ENCODE measurements at places on chromosomes 2 and 18.

GRCh38 chr2:24374301-24374700, 14.0 kb upstream of the ITSN2 start:
- no peak for DNase-seq

DNA sequence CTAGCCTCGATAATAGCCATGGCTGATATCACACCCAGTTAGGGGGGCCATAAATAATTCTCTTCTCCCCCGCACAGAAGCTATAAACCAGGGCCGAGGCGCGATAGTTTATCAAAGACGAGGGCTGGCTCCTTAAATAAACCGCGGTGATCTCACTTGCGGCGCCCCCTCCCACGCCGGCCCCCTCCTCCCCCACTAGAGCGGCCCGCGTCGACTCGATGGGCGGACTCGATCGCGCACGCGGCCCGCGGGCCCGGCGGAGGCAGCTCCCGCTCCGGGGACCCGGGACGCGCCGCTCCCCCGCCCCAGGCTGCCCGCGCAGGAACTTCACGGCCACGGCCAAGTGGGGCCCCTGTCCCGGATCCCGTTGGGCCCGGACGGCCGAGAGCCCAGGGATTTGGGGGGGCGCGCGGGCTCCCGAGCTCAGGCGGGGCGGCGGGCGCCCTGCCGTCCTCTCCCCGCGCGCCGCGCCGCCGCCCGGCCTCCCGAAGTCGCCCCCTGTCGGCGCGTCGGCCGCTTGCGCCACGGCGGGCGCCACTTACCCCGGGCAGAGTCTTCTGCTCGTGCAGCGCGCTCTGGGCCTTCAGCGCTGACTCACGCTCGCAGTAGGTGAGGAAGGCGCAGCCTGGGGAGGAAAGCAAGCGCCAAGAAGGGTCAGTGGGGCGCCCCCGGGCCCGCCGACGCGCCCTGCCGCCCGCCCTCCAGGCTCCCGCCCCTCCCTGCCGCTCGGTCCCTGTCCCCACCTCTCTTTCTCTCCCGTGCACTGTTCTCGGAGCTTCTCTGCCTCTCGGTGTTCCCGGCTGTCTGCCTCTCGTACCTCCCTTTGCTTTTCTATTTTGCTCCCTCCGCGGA, 80.4 kb downstream of the CELF4 start:
- peak; percentile 46 for DNase-seq

DNA sequence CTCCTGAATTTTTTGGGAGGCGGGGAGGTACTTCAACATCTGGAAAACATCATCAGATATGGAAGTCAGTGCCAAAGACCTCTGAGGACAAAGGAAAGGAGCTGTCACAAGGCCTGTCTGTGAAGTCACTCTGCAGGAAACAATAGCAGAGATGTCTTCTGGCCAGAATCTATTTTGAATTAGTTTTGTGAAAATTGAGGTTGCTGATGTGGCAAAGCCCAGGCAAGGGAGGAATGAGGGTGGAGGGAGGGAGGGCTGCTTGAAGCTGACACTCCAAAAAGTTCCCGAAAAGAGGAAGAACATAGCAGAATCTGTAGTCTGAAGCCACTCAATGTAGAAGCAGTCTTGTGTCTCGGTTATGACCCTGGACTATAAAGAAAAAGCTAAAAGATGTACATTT, 151.1 kb upstream of the LHCGR start:
- no peak for DNase-seq

GRCh38 chr2:8719528-8719927, 37.7 kb downstream of the ID2 start:
- DNase-seq = no peak

- no peak for DNase-seq
Measured at GRCh38 chr18:76476665-76477561, 18.1 kb downstream of the ZNF516 start.

GRCh38 chr2:196131384-196131937, 39.9 kb downstream of the STK17B start:
- peak; percentile 82 for DNase-seq

DNA sequence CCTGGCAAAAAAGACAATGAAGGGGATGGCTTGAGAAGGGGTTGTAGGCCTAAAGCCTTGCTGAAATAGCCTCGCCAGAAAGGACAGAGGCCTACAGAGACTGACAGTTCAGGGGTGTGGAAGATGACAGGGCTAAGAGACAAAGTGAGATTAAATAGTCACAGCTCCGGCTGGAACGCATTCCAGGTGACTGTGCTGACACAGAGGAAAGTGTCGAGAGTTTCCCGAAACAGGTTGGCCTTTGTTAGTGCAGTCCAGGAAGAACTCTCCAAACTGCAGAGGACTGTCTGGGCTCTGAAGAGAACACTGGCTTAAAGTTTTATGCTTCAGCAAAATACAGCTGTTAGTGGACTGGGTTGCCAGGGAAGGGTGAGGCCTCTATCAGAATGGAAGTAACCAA, 52.8 kb downstream of the METTL4 start:
- no peak for DNase-seq

- no peak for DNase-seq
Measured at GRCh38 chr2:104702031-104702850, 151.7 kb upstream of the POU3F3 start.

DNA sequence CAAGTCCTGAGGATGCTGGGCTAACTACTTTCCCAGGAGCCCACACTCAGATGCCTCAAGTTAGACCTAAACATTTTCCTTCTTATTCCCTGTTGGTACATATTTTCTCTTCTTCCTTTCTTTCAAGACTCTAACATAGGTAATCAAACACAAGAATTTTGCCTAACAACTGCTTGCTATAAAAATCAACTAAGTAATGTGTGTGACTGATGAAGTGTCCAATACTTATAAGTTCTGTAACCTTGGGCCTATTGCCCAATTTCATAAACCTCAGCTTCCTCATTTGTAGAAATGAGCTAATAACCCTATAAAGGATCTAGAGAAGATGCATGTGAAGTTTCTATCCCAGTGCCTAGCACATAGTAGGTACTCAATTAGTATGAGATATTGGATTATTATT, 31.6 kb upstream of the PIK3C3 start:
- no peak for DNase-seq

DNA sequence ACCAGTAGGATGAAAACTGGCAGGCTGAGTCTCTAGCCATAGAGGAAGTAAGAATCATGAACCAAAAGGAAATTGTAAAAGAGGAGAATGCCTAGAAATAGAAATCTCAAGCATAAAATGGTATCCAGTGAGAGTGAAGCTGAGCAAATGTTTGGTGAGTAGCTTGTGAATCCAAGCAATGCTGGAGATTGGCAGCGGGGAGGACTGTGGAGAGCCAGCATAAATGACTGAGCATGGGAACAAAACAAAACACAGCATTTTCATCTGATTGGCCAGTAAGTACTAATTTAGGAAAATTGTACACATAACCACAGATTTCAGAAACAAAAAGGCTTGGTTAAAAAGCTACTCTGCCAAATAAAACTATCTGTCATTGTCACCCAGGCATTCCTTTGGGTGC, 390.0 kb downstream of the STK39 start:
- DNase-seq = no peak

- DNase-seq = no peak
Measured at GRCh38 chr2:60485055-60485454, 68.4 kb downstream of the BCL11A start.

GRCh38 chr18:7609617-7610016, 42.5 kb downstream of the PTPRM start:
- no peak for DNase-seq

DNA sequence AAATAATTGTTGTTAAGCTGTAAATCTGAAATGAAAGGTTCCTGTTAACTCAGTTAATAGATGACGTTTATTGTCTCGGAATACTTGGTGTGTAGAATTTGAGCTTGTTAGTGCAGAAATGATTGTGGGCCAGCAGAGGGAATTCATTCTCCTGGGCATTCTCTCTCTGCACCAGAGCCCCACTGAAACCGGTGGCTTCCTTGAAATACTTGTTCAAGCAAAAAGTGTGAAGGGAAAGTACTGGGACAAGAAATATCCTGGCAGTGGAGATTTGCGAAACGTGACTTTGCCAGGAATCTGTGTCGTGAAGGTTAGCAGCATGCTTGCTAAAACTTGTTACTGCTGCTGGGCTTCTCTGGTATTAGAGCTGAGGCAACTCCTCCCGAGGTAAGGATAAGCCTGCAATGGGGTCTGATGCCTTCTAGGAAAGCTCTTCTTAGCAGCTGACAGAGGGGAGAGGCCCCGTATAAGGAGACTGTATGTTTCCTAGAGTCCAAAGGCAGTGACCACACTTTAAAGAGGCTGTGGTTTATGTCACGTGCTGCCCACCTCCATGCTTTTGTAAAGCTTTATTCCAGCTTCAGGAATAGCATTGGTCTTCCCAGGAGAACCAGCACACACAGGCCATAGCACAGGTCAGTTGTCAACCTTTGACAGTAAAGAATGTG, 2.0 kb downstream of the ITGA6 start:
- DNase-seq = no peak

DNA sequence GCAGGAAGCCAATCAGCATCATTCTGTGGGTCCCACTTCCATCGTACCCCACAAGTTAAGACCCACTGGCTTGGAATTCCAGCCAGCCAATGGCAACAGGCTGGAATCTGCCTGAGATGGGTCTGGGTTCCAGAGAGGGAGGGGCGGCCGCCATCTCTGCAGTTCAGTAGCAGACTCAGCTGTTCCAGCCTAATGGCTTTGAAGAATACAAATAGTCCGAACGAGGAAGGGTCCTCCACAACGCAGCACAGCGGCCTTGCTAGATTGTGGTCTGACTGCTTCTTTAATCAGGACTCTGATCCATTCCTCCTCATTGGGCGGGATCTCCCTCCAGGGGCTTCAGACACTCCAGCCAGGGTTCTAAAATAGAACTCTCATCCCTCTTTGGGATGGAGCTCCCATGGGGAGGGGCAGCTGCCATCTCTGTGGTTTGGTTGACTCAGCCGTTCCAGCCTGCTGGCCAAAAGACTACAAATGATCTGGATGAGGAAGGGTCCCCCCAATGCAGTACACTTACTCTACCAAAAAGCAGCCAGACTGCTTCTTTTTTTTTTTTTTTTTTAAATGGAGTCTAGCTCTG, 42.7 kb upstream of the PAIP2B start:
- no peak for DNase-seq

DNA sequence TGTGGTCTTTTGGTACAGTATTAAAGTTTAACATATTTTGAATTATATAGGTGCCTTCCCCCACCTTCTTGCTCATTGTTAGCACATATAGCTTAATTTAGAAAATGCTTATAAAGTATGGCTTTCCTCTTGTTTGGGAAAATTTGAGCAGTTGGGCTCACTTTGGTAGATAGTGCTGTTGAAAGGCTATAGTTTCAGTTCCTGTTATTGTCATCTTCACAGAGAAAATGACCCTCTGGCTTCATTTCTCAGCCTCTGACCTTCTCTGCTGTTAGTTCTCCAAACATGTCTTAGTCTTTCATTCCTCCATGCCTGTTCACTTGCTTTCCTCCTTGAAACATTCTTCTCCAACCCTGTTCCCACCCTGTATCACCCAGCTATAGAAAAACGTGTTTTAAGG, 200.6 kb downstream of the WDR7 start:
- no peak for DNase-seq

GRCh38 chr2:230953845-230954244, 28.8 kb upstream of the GPR55 start:
- peak; percentile 29 for DNase-seq

DNA sequence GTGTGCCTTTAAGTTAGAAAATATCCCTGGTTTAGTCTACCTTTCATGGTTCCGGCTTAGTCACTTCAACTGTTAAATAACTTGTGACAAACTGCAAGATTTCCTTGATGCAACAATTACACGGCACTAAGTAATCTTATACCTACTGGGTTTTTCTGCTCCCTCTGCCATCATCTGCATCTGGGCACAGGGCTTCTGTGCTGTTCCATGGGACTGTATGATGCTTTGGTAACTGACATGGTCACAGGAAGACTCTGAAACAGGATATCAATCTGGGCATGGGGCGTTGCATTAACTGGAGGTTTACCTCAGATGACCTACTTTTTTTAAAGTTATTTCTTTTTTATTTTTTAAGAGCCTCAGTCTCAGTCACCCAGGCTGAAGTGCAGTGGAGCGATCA, 365.4 kb downstream of the SS18 start:
- DNase-seq = no peak

DNA sequence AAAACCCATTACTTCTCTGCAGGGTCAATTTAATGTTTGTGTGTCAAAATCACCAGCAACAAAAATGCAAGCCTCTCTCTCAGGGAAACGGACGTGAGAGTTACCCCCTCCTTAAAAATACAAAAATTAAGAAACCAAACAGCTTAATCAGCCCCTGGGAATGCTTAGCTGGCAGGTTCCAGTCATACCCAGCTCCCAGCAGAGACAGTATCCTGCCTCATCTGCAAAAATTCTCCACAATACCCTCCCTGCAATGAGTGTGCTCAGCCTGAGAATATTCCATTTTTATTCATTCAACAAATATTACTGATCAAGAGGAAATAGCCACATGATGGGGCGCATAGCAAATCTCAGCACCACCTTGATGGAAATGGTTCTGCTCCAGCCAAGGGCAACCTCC, 36.3 kb downstream of the ST8SIA5 start:
- DNase-seq = no peak

DNA sequence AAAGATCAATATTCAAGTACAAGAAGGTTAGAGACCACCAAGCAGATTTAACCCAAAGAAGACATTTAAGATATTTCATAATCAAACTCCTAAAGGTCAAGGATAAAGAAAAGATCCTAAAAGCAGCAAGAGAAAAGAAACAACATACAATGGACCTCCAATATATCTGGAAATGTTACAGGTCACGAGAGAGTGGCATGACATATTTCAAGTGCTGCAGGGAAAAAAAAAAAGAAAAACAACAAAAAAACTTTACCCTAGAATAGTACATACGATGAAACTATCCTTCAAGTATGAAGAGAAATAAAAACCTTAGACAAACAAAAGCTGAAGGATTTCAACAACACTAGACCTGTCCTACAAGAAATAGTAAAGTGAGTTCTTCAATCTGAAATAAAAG, 91.5 kb upstream of the CD226 start:
- no peak for DNase-seq

DNA sequence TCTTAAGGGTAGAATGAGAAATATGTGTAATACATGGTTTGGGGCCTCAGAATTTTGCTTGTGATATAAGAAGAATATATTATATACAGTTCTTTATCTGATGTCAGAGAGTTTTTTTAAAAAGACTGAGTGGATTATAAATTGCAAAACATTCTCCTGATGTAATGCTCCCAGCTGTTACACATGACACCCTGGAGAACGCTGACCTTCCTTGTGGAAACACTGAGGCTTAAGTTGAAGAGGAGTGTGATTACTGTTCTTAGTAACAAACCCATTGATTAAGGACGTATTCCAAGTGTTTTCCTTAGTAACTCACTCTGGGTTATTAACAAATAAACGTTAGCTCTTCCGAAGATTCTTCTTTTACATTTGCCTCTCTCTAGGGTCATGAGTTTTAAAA, 1069.3 kb upstream of the CNTNAP5 start:
- no peak for DNase-seq

DNA sequence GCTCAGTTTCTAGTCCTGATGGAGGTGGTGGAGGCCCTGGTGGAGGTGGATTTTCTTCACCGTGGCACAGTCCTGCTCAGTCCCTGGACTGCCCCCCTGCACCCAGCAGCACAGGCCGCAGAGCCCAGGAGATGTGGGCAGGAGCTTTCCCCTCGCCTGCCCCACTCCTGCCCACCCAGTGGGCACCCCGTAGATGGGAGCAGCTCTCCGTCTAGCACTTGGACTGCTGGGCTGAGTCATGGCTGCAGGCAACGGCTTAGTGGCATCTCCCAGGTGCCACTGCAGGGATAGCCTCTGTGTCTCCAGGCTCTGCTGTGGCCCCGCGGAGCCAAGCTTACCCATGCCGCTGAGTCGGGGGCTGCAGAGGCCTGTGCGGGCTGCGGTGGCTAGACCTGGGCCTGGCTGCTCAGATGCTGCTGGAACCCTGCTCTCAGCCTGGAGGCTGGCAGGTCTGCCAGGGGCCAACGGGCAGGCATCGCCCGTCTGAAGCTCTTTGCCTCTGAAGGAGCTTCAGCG, 92.3 kb upstream of the CTDP1 start:
- no peak for DNase-seq

GRCh38 chr2:158232476-158232875, 130.8 kb downstream of the UPP2 start:
- DNase-seq = no peak
